ENCODE measurements at places on chromosomes 13 and 19.

GRCh38 chr13:91639330-91639729, 240.9 kb downstream of the GPC5 start:
- no peak for DNase-seq

DNA sequence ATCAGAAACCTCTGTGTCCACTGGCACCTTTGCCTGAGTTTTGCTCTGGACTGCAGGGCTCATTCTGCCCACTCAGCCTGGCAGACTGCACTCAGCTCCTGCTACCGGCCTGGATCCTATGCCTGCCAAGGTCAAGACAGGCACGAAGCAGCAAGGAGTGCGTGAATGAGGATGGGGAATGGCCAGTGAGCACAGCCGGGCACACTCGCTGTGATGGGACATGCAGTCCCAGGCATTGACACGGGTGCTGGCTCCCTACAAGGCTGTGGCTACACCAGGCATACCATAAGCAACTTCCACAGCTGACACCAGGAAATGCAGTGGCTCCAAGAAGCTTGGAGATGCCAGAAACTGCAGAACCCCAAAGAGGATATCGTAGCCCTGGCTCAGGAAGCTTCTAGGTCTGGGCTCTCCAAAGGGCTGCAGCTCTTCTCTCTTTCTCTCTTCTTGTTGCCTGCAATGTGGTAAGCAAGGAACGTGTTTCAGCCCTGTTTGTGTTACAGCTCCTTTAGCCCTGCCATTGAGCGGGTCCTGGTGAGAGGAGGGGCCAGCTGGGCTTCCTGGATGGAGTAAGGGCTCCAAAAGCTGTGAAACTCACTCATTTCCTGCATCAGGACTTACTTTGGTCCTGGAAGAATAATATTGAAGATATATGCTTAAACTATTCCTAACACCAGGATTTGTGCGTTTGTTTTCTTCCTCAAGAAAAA, 832.6 kb upstream of the SLITRK5 start:
- no peak for DNase-seq

- no peak for DNase-seq
These were observed at the start of gene CHST8 for GRCh38 chr19:33621811-33622504. CHST8 (plus strand) TSS chr19:33621953; CDS start chr19:33689262, 67,309 bp downstream.

- no peak for DNase-seq
These were observed 236 bp upstream of the TINCR start for GRCh38 chr19:5567970-5568407.

- no peak for DNase-seq
These were observed 232.6 kb downstream of the UQCRFS1 start for GRCh38 chr19:28980236-28980868.

DNA sequence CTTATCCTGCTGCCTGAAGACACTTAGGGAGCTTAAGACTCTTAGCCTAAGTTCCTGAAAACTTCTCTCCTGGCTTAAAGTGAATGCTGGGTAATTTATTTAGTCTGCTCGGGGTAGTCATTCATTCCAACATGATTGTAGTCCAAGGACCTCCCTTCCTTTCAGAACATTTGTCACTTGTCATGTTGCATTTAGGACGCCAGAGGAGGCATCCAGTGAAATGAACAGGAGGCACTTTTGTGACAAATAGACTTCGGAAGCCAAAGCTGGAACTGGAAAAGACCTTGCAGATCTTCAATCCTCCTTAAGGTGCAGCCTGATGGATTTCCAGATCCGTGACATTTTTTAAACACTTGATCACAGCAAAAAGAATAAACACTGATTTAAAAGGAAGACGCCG, 95.1 kb downstream of the DNAJC15 start:
- no peak for DNase-seq

DNA sequence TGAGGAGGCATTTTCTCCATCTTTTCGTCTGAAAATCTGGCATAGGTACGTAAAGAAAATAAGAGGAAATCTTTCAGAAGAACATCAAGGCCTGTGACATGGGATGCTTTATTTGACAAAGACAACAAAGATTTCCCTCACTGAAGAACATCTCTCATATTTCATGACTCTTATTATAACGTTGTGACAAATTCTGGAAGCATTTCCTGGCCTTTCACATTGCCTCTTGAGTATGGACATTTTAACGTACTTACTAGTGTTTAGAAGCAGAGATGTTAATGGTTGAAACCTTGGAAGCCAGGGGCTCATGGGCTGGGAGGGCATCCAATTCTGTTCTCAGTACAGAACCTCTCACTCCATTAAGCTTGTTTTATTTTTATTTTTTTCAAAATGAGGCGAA, 210.8 kb downstream of the DCT start:
- DNase-seq = no peak

GRCh38 chr13:30107121-30107520, 200.2 kb downstream of the KATNAL1 start:
- DNase-seq = no peak

- DNase-seq = no peak
These were observed 194.0 kb downstream of the SHISA2 start for GRCh38 chr13:25857830-25858229.

DNA sequence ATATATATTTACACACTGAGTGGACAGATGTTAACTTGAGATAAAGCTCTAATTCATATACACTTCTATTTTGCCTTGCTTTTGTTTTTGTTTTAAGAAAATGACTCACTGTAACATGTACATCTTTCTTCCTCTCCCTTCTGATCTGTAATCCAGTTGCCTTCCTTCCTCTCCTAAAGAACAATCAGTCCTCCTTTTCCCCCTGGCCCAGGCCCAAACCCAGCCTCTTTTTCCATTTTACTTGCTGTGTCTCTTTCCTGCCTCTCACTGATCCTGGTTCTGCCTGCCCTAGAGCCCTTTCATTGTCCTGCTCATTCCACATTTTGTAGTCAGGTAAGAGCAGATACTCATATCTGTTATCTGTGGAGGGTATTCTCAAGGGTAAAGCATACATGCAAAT, 50.8 kb downstream of the ZAR1L start:
- DNase-seq = no peak

GRCh38 chr19:11787536-11787935, 10.8 kb upstream of the ZNF491 start:
- no peak for DNase-seq

DNA sequence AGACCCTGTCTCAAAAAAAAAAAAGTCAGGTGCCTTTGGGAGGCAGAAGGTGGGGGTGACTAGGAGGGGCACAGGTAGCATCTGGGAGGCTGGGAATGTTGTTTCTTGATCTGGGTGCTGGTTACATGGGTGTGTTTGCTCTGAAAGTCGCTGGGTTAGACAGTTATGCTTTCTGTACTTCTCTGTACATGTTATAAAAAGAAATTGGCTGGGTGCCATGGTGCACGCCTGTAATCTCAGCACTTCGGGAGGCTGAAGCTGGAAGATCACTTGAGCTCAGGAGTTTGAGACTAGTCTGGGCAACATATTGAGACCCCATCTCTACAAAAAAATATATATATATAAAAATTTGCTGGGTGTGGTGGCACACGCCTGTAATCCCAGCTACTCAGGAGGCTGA, 15.1 kb downstream of the NOSIP start:
- no peak for DNase-seq

GRCh38 chr13:80802946-80803345, 462.0 kb upstream of the SPRY2 start:
- DNase-seq = no peak

- DNase-seq = no peak
These were observed 25.7 kb upstream of the SERP2 start for GRCh38 chr13:44347949-44348348.

DNA sequence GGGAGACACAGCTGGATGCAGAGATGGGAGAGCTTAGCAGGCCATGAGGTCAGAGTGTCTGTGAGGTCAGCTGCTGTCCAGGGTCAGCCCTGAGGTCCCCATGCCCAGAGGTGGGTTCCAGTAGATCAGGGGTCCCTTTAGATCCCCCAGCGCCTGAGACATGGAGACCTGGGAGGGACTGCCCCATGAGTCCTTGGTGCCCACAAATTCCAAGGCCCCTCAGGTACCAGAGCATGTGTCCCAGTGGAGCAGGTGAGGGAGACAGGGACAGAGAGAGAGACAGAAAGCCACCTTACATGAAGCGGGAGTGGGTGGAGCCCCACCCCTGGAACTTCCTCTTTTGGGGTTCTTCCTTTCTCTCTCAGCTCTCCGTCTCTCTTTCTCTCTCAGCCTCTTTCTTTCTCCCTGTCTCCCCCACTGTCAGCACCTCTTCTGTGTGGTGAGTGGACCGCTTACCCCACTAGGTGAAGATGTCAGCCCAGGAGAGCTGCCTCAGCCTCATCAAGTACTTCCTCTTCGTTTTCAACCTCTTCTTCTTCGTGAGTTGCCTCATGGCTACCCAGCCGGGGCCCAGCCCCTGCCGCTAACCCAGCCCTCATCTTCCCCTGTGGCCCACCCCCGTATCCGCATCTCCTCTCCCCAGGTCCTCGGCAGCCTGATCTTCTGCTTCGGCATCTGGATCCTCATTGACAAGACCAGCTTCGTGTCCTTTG, at the start of gene CD37:
Gene CD37, plus strand, starts transcription at position 336 of the 713 bp plus-strand sequence. Its CDS starts 135 bp downstream, at position 471.
- DNase-seq = no peak

DNA sequence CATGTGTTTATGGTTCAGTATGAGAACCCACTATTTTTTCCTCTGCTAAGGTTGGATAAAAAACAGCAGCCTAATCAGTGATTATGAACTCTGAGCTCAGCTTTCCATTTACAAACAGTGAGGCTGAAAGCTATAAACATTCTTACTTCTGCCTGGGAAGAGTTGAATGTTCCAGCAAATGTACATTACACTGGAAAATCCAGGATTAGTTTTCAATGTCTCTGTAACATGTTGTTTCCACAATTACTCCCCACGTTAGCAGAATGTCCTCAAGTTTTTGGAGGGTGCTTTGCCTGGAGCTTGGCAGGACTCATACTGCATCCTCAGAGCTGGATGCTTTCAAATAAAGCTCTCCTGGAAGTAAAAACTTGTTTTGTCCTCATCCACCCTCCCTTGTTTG, 150.4 kb downstream of the POSTN start:
- DNase-seq = no peak
